Esophagus muscularis mucosa (tissue), 4 donors: ENCODE measurements at places on chromosomes 3 and 15. TPM values are rescaled to one million over a fixed set of nuclear protein-coding genes. Genes with fewer than 3 reads are reported as not detected.

DNA sequence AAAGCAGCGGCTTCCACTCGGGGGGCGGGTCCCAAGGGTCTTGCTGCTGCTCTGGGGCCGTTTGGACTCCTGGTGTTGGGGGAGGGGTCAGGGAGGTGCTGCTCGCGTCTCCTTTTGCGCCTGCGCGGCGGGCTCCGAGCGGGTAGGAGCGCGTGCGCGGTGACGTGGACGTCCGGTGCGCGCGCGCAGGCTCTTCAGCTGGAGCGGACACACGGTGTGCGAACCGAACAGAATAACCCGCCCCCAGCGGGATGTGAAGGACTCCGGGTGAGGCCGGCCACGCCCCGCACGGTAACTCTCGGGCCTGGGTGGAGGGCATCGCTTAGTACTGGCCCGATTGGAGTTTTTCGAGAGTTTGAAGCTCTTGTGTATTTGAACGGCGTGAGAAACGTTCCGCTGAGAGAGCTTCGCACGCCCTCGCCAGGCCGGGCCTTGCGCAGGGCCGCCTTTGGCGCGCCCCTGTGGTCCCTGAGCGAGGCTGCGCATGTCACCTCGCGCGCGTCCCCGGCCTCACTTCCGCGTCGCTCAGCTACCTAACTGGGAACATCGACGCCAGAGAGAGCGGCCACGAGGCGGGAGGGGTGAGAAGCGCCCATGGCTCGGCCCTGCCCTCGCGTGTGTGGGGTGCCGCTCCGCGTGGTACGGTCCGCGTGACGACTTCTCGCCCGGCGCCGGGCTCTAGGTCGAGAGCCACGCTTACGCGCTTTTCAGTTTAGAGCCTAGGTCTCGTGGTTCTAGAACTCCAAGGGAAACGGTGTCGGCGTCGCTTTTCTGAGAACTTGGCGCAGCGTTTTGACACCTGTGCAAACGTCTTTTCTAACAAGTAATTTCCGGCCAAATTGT, at the start of gene MGA:
TSS of gene MGA (plus strand) at position 171 of the 843 bp plus-strand sequence.
- peak; percentile 95 for DNase-seq
- H3K4me1 ChIP-seq = peaks cover 41% of the 10 kb centered on the region
- no peaks in the 10 kb centered on the region for H3K27me3 ChIP-seq
- H3K27ac ChIP-seq = peak within 1 kb of the TSS; percentile 82
- H3K4me3 ChIP-seq = peak within 1 kb of the TSS; percentile 65
- H3K36me3 ChIP-seq = no peaks in the 10 kb centered on the region

DNA sequence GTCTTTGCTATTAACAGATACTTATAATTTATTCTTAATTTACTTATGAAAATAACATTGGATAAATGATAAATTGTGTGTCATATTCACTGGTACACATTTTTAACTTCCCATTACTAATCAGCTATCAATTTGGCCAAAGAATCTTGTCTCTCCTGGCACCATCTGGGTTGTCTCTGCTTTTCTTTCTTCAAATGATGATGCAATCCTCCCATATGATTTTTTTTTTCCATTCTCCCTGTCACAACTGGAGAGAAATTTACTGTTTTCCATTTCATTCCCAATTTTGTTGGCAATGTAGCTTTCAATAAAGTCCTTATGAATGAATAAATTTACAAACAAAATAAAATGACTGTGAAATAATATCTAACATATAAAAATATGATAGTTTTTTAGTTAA, 743.7 kb upstream of the EPHA6 start:
- no peak for DNase-seq
- no peaks in the 10 kb centered on the region for H3K27me3 ChIP-seq
- no peaks in the 10 kb centered on the region for H3K4me1 ChIP-seq
- H3K4me3 ChIP-seq = no peak overlapping the region
- H3K36me3 ChIP-seq = no peaks in the 10 kb centered on the region
- no peak overlapping the region for H3K27ac ChIP-seq

DNA sequence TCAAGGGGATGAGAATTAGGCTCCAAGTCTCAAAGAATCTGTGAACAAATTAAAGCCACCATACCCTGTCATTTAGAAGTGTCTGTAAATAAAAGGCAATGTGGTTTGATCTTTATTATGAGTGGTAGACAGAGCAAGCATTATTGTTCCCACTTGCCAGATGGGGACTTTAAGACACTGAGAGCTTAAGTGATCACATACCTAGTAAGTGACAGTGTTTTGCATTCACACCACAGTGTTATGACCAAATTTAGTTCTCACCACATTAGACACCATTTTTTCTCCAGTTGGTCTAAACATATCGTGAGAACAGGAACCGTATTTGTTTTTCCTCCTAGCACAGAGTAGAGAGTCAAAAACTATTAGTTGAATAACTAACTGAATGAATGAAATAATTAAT, 13.2 kb upstream of the ZBED2 start:
- DNase-seq = no peak
- no peak overlapping the region for H3K27ac ChIP-seq
- H3K36me3 ChIP-seq = no peaks in the 10 kb centered on the region
- no peaks in the 10 kb centered on the region for H3K27me3 ChIP-seq

DNA sequence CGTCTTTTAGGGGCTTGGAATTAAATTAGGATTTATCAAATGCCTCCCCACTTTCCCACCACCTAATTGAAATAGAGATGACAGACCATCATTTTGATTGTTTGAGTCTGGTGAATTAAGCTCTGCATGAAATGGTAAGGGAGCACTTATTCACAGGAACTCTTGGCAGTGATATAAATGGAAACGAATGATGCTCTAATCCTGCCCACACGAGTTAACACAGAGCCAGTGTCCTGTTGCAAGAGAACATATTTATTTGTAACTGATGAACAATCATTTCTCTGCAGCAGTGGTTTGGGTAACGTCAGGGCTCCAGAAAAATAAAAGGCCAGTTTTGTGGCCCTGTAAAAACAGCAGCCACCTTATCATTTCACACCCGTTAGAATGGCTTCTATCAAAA, 163.3 kb downstream of the FEZF2 start:
- no peak overlapping the region for H3K27ac ChIP-seq
- no peak for DNase-seq
- H3K4me1 ChIP-seq = no peaks in the 10 kb centered on the region
- H3K36me3 ChIP-seq = no peaks in the 10 kb centered on the region
- no peak overlapping the region for H3K4me3 ChIP-seq

Gene SAMD7
- total RNA-seq = not detected

Gene ATP13A5
- not detected for total RNA-seq

Gene ANKUB1
- not detected for total RNA-seq
